ENCODE measurements at places on chromosomes 3 and 15.

GRCh38 chr3:74059301-74059922, 434.7 kb upstream of the PDZRN3 start:
- no peak for DNase-seq

DNA sequence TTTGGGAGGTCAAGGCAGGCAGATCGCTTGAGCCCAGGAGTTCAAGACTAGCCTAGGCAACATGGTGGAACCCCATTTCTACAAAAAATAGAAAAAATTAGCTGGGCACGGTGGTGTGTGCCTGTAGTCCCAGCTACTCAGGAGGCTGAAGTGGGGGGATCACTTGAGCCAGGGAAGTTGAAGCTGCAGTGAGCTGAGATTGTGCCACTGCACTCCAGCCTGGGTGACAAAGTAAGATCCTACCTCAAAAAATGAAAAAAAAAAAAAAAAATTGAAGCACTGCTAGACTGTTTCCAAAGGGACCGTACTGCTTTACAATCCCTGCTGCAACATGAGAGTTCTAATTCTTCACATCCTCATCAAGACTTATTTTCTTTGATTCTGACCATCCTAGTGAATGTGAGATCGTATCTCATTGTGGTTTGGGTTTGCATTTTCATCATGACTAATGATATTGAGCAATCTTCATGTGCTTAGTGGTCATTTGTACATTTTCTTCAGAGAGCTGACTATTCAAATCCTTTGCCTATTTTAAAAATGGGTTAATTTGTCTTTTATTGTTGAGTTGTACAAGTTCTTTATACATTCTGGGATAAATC, 10.8 kb downstream of the CMTM8 start:
- peak; percentile 72 for DNase-seq

DNA sequence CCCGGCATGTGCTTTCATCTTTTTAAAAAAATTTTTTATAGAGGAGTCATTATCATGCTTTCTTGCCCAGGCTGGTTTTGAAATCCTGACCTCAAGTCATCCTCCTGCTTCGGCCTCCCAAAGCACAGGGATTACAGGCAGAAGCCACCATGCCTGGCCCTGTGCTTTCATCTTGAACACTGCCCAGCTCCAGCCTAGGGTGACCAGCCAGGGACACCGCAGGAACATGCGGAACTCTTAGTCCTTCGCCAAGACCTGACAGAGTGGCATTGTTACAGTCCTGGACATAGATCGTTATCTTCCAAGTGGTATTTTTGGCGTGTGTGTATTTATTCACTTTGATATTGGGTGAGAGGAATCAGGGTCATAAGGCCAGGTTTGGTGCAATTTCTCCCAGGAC, 7.9 kb upstream of the FURIN start:
- no peak for DNase-seq

DNA sequence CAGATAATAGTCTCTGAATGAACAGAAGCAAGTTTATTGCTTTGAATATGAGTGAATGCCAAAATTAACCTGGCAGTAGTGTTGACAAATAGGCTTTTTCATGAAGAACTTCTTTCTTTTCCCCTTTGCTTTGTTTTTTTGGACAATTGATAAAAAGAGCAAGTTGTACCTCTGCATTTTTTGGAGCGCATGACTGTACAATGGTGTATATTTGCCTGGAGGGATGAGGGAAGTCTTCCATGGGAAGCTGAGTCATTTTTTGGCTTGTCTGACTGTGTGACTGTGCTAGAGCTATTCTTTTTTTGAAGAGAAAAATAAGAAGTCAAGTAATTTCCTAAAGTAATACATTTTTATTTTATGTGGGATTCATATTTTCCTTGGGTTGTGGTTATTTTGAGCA, 186.9 kb downstream of the KLHL25 start:
- peak; percentile 61 for DNase-seq

DNA sequence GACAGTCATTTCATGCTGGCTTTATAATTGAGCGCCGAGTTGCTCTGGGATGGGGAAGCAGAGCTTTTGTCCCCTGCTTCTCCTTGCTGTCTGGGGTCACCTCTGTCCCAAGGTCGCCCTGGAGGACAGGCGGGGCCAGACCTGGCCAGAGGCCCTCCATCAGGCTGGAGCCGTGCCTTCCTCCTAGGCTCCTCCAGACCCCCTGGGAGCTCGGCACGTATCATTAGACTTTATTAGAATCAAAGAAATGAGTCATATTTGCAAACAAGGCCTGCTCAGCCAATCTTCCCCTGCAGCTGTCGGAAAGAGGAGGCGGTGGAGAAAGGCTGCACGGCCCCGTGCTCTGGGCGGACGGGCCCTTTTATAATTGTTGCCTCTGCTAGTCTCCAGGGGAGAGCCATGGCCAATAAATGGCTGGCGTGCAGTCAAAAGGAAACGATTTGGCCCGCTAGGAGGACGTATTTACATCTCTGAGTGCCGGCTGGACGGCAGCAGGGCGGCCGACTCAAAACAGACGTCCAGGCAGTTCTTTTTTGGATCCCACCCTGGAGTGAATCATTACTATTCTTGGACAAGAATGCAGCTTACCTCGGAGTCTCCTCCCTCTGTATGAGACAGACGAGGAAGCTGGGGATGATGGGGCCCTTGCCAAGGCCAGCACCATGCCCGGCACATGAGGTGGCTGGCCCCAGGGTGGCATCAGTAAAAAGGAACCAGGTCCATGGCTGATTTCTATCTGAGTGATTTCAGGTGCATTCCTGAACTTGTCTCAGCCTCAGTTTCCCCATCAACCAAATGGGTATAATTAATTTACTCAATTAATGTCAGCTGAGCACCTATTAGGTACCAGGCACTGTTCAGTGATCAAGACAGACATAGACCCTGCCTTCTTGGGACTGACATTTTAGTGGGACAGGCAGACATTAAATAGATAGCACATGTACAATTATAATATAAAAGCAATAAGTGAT, 50.6 kb downstream of the SLC6A6 start:
- peak; percentile 92 for DNase-seq

DNA sequence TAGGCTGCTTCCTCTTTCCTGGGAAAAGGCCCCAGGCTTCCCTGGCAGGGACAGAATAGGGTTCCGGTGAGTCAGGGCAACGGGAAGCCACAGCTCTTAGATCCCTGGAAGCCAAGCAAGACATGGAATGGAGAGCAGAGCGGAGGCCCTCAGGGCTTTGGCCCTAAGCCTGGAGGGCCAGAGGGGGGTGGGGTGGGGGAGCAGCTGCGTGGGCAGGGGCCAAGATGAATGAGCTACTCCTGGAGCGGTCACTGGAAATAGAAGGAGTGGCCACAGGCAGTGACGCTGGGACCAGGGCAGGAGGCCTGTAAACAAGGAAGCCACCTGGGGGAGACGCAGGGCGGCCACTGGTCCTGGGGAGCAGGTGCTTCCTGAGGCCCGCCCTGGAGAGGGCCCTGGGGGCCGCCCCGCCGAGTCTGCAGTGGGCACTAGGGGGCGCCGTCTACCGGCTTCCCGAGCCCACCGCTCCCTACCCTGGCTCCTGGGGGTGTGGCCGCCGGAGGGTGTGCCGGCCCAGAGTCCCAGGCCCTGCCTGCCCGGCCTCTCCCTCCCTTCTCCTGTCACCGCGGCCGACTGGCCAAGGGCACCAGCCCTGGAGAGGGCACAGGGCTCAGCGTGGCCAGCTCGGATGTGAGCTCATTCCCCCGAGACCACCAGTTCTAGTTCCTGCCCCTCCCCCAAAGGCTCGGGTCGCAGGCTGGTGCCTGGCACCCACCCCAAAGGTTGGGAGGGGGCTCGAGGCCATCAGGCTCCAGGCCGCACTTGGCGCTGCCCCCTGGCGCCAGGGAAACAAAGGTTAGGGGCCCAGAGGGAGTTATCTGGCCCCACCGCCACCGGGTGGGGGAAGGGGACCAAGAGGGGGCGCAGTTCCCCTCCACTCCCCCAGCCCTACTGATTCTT, 12.1 kb downstream of the VPS18 start:
- peak; percentile 90 for DNase-seq

- DNase-seq: no peak
Observed at GRCh38 chr3:184508938-184509337, 52.6 kb upstream of the EPHB3 start.

- DNase-seq: no peak
Observed at GRCh38 chr3:189806171-189806951, 175.2 kb downstream of the TP63 start.

GRCh38 chr15:58369261-58369701, 62.5 kb upstream of the LIPC start:
- DNase-seq: peak; percentile 83

DNA sequence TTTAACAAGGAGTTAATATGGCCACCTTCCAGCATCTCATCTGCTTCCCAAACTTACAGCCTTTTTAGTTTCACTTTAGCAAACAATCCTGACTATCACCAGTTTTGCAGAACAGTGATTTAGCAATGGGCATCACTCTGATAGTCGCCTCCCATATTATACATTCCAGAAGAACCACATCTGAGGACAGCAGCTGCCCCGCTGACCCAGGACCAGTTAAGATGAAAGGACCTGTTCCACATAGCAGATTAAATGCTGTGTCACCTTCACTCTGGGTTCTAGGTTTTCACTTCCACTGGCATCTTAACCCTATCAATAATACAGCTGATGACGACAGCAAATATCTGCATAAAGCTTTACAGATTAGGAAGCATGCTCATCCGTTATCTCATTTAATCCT, 99.8 kb downstream of the TRIM69 start:
- no peak for DNase-seq

- no peak for DNase-seq
Observed at GRCh38 chr3:136247855-136248590, 2.1 kb upstream of the PCCB start.

DNA sequence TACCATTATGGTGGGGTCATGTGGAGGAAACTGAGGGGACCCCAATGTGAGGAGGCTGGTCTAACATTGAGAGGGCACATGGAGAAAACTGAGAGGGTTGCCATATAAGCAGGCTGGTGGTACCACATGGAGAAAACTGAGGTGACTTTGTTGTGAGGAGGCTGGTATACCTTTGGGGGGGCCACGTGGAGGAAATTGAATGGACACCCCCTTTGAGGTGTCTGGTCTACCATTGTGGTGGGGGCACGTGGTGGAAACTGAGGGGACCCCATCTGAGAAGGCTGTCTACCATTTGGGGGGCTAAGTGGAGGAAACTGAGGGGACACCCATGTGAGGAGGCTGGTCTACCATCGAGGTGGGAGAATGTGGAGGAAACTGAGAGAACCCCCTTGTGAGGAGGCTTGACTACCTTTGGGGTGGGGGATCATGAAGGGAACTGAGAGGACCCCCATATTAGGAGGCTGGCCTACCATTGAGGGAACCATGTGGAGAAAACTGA, 163.8 kb downstream of the FBLN2 start:
- no peak for DNase-seq

- DNase-seq: no peak
Observed at GRCh38 chr3:152376351-152377183, 107.8 kb downstream of the MBNL1 start.
